ENCODE measurements at places on chromosomes 1 and 21.

- DNase-seq: no peak
Measured at GRCh38 chr1:151966061-151966460, 27.6 kb downstream of the S100A10 start.

- DNase-seq: no peak
Measured at GRCh38 chr1:151978922-151979321, 14.7 kb downstream of the S100A10 start.

DNA sequence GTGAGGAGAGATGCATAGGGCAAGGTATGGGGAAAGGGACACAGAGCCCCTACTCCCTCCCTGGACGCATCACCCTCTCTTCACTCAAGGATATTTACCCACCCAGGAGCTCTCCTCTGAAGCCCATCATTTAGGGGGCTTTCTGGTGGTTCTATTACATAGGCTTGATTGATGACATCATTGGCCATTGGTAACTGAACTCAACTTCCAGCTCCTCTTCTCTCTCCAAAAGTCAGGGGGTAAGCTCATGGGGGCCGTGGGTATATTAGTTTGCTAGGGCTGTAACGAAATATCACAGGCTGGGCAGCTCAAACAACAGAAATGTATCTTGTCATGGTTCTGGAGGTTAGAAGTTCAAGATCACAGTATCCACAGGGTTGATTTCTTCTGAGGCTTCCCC, 110.8 kb downstream of the DSCAM start:
- no peak for DNase-seq

DNA sequence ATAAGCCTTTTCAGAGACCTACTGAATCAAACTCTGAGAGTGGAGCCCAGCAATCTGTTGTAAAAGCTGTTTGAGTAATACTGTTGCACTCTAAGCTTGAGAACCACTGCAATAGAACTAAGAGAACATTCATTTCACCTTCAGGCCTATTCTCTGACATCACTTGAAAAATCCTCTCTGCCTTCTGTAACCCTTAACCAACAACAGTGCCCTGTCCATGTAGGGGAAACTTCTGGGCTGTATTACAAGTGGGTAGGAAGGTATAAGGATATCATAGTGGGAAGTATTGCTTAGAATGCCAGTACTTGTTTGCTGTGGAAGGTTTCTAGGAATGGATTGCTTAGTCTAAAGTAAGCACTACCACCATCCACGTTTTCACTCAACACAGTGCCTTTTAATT, 42.9 kb downstream of the SH3GLB1 start:
- DNase-seq: no peak

- DNase-seq: no peak
Measured at GRCh38 chr1:166902279-166902678, 26.2 kb upstream of the TADA1 start.

DNA sequence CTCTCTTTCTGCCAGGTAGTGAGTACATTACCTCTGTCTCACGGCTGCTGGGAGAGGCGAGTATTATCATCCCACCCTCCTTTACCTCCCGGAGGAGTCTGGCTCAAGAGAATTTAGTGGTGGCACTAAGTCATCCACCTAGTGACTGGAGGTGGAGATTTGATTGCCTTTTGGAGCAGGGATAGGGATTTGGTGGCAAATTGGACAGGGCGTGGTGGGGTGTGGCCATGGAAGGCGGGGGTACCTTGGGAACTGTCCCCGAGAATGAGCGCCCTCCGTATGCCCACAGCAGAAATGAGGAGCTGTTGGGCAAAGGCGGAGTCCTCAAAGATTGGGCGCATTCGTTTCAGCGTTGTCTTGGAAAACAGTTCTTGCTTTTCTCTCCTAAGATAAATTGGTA, 32.1 kb upstream of the HMGN1 start:
- DNase-seq: no peak

DNA sequence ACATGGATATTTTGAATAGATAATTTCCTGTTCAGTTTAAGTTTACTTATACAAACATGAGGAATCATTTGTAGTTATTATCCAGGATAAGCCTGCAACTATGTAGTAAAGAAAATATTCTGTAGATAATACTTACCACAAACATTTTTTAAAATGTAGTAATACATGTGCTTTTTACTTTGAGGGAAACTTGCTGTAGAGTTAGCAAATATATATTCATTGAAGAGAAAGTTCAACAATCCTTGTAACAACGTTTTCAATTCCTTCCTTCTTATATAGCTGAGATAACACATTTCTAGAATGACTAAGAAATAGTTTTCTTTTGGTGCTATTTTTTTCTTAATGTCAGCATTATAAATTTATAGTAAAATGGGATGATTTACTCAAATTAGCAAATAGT, 664.6 kb upstream of the ADAMTS5 start:
- DNase-seq: no peak

DNA sequence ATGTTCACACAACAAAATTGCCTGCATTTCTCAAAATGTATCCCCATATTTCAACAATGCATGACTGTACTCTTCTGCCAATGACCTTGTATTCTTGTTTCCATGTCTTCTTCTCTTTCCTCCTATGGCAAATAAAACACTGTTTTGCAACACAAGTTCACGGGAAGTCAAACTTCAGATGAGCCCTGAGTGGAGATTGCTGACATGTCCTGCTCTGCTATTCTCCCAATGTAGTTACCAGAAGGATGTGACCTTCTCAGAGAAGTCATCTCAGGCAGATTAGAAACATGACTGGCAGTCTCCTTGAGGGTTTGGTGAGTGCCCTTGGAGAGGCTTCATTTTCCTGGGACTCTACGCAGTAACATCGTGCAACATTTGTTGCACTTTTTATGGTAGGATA, 15.6 kb downstream of the FCGR2B start:
- no peak for DNase-seq

- DNase-seq: no peak
Measured at GRCh38 chr1:94527447-94528031, 14.0 kb downstream of the F3 start.

- DNase-seq: no peak
Measured at GRCh38 chr1:110102081-110102480, 10.2 kb upstream of the UBL4B start.

DNA sequence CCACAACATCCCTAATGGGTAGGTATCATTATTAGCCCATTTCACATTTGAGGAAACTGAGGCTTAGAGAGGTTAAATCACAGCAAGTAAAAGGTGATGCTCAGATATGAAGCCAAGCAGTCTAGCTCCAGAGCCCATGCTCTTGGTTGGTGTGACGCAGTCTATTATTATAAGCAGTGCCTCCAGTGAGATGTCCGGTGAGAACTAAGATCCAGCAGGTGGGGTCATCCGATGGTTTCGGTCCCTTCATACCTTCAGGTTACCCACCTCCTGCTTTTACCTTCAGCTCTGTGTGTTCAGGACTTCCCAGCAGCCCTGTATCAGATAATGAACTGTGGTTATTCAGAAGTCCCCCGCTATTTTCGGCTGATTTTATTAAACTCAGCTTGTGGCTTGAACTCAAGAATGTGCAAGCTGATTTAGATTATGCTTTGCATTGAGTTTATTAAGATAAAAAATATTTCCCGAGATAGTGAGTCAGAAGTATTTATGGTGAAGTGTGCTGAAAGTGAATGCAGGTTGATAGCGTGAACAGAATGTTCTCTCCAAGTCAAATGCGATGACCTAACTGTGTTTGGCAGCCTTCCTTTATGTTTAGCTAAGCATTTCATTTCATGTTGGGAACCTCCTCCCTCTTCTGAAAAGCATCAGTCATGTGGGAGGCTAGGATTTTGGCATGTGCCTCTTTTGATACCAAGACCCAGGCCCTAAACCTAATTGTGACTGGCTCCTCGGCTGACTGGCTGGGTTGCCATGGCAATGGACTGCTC, 160.9 kb upstream of the UBE2U start:
- peak; percentile 74 for DNase-seq

- DNase-seq: no peak
Measured at GRCh38 chr1:45275054-45275453, 51.6 kb upstream of the HPDL start.

DNA sequence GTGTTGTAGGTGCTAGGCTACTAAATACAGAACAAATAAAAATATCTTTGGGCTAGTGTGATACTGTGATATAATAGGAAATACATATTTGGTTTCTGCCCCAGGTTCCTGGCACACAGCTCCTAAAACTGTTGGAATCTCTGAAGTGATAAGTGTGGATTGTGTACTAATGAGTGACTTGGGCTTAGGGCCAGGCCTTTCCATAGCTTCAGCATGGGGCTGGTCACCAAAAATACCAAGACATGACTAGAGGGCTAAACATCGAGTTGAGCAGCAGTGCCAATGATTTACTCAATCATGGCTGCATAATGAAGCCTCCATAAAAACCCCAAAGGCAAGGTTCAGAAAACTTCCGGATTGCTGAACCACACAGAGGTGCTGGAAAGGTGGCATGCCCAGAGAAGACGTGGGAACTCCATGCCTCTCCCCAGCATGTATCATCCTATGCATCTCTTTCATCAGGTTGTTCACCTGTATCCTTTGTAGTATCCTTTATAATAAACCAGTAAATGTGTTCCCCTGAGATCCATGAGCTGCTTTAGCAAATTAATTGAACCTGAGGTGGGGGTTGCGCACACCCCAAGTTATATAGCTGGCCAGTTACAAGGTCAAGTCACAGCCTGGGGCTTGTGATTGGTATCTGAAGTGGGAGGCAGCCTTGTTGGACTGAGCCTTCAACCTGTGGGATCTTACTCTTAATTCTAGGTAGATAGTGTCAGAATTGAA, 51.6 kb downstream of the ZMYM4 start:
- peak; percentile 56 for DNase-seq

GRCh38 chr1:109091078-109091838, 694 bp downstream of the TMEM167B start:
- DNase-seq: peak; percentile 63

DNA sequence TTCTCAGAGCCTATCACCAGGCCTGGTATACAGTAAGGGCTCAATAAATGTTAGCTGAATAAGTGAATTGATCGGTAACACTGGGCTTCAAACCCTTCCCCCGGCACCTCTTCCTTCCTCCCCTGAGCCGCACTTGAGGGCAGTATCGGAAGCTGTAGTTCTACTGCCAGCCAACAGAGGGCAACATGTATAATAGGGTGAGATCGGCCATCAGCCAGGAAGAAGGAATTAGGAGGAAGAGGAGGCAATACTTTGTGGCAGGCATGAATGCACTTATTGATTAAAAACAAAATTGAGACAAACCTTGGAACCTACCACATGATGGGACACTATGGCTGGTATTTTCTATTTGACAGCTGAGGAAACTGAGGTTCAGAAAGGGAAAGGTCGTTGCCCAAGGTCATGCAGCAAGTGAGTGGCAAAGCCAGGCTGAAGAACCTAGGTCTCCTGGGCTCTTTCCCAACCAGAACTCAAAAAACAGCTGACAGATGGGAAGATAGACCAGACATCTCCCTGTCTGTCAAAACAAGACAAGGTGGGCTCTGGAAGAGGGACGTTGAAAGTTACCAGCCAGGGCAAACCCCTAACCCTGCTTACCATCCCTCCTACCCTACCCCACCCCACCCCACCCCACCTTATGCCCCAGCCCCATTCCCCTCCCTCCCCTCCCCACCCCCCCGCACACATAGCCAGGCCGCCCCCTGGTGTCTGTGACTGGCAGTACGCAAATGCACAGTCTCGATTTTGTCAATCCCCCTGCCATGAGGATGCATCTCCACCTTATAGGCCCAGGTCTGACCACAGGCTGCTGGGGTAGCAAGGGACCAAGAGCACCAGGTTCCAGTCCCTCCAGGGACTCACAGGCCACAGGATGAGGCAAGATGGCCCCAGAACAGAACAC, 107.3 kb upstream of the RUNX3 start:
- DNase-seq: no peak

GRCh38 chr1:110676970-110677369, 2.2 kb upstream of the KCNA3 start:
- no peak for DNase-seq

- DNase-seq: no peak
Measured at GRCh38 chr1:190472494-190472893, 5.2 kb downstream of the BRINP3 start.

DNA sequence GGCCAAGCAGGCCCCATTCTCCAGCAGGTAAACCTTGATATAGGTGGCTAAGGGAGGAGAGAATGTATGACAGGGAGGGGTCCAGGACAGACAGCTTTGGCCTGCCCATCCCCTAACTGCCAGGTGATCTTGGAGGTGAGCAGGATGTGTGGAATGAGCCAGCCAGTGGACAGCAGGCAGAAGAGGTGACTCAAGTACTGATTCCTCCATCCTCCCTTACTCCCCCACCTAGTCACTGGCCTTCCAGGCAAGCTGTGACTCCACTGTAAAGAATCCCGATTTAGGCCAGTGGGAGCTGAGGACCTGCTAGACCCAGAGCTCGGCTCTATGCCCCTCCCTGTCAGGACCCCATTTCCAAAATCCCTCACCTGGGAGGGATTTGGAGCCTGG, 36.6 kb downstream of the RIMS3 start:
- DNase-seq: no peak

GRCh38 chr1:58702261-58703141, 2.6 kb upstream of the MYSM1 start:
- no peak for DNase-seq

DNA sequence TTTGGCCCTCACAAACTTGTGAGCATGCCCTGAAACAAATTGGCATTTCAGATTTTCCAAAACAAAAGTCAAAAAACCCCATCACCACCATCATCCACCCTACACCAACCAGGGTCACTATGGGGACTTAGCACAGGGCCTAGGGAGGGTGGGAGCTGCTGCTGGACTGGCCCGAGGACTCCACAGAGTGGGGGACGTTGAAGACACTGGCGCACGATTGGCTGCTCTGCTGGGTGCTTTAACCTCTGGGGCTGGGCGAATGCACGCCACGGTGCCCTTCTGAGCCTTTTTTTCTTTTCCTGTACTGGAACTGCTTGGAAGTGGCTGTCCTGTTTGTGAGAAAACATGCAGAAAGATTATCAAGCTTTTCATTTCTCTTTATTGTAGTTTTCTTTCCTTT, 92.8 kb downstream of the CD247 start:
- DNase-seq: no peak

GRCh38 chr1:35971601-35972000, 40.7 kb downstream of the AGO3 start:
- DNase-seq: no peak

- DNase-seq: no peak
Measured at GRCh38 chr1:212794561-212795014, 2.9 kb downstream of the TATDN3 start.

DNA sequence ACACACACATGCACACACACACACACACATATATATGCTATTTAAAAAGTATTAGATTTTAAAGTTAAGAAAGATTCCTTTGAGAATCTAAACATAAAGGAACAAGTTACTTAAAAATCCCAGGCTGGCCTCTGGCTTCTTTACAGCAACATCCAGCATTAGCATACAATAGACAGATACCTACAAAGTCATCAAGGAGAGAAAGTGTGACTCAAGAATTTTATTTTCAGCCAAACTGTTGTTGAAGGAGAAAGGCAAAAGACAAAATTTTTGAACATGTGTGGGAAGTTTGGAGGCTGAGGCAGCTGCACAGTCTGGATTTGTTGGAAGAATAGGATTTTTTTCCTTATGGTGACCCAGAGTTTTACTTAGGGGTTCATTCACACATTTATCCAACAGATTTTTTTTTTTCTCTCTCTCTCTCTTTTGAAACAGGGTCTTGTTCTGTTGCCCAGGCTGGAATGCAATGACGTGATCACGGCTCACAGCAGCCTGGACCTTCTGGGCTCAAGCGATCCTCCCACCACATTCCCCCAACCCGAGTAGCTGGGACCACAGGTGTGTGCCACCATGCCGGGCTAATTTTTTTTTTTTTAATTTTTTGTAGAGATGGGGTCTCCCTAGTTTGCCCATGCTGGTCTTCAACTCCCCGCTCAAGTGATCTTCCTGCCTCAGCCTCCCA, 24.0 kb upstream of the SPOCD1 start:
- DNase-seq: no peak

All from MG63 (cell line).